CD4-positive, alpha-beta memory T cell (primary cell): ENCODE measurements at places on chromosomes 4 and X. TPM values are rescaled to one million over a fixed set of nuclear protein-coding genes. Genes with fewer than 3 reads are reported as not detected.

Gene SLC49A3
- 1.0 TPM for total RNA-seq

Gene HPSE
- 8.9 TPM for total RNA-seq

Gene FHDC1
- total RNA-seq, result 0.29 TPM

Gene F11
- total RNA-seq, result not detected

Gene TCEAL8
- total RNA-seq, result 35.3 TPM

Gene PDGFRA
- total RNA-seq, result not detected

Gene SPANXB1
- not detected for total RNA-seq

Gene PDLIM3
- not detected for total RNA-seq

Gene USP51
- total RNA-seq, result 2.7 TPM

Gene VSIG4
- 1.0 TPM for total RNA-seq

Gene POLN
- total RNA-seq, result 4.4 TPM

Gene CCDC120
- total RNA-seq, result 10.6 TPM

- H3K4me3 ChIP-seq, result no peak overlapping the region
- H3K27ac ChIP-seq, result no peak overlapping the region
- no peaks in the 10 kb centered on the region for H3K27me3 ChIP-seq
- no peaks in the 10 kb centered on the region for H3K36me3 ChIP-seq
- no peaks in the 10 kb centered on the region for H3K4me1 ChIP-seq
Observed at GRCh38 chr4:93147524-93148212, 680.9 kb upstream of the ATOH1 start.

DNA sequence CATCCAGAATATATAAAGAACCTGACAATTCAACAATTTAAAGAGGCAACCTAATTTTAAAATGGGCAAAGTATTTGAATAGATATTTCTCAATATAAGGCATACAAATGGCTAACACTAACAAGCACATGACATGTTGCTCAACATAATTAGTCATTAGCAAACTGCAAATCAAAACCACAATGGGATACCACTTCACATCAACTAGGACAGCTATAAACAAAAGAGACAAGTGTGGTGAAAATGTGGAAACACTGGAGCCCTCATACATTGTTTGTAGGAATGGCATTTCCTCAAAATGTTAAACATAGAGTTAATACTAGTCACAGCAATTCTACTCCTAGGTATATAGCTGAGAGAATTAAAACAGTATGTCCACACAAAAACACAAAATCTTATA, 96.7 kb downstream of the CORIN start:
- no peak overlapping the region for H3K27ac ChIP-seq
- DNase-seq, result no peak
- H3K27me3 ChIP-seq, result no peaks in the 10 kb centered on the region
- no peaks in the 10 kb centered on the region for H3K36me3 ChIP-seq
- no peaks in the 10 kb centered on the region for H3K4me1 ChIP-seq

GRCh38 chrX:123847056-123847455, 12.8 kb upstream of the XIAP start:
- no peaks in the 10 kb centered on the region for H3K27me3 ChIP-seq
- no peaks in the 10 kb centered on the region for H3K36me3 ChIP-seq
- DNase-seq, result no peak
- no peaks in the 10 kb centered on the region for H3K4me1 ChIP-seq
- no peak overlapping the region for H3K27ac ChIP-seq
- H3K4me3 ChIP-seq, result no peak overlapping the region

GRCh38 chr4:5660185-5660584, 48.2 kb downstream of the EVC2 start:
- H3K4me3 ChIP-seq, result no peak overlapping the region
- no peak for DNase-seq
- no peak overlapping the region for H3K27ac ChIP-seq
- no peaks in the 10 kb centered on the region for H3K27me3 ChIP-seq

DNA sequence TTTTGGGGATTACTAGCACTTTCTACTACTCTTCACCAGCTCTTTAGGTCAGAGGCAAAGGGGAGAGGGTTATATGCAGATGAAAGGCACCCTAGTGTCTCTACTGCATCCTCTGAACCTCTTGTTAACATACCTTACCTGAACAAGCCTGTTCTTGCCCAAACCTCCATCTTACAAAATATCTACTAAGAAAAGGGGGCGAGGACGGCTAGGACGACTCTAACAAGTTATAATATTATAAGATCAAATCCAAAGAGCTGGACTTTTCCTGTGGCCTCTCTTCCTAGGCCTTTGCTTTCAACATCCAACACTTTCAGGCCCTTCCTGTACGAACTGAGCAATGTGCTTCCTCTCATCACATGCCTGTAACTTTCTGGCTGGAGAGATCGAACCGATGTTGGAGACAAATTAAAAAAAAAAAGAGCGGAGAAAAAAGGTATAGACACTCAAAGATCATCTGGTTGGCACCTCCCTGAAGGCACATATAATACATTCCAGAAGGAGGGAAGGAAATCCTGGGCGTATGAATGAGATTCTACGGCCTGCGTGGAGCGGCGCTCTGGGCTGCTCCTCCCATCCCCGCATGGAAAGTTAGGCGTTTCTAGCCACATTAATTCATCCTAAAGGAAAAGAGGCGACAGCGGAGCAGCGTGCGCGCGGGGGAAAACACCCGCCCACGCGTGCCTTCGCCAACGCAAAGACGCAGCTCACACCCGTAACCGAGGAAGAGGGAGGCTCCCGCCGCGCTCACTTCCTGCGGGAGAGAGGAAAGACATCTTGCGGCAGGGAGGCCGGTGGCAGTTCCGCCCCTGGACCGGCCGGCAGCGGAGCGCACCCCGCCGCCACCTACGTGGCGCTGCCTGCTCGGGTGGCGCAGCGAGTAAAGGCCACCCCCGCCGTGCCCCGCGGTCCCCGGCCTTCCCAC, 808 bp downstream of the PRDM5 start:
- H3K27me3 ChIP-seq, result no peaks in the 10 kb centered on the region
- no peak overlapping the region for H3K27ac ChIP-seq
- DNase-seq, result peak; percentile 13
- H3K36me3 ChIP-seq, result no peaks in the 10 kb centered on the region

- no peak overlapping the region for H3K4me3 ChIP-seq
- peaks cover 40% of the 10 kb centered on the region for H3K4me1 ChIP-seq
- no peak overlapping the region for H3K27ac ChIP-seq
- H3K36me3 ChIP-seq, result no peaks in the 10 kb centered on the region
- DNase-seq, result peak; percentile 80
- no peaks in the 10 kb centered on the region for H3K27me3 ChIP-seq
Observed at GRCh38 chrX:153900831-153901752, 3.4 kb upstream of the AVPR2 start.

DNA sequence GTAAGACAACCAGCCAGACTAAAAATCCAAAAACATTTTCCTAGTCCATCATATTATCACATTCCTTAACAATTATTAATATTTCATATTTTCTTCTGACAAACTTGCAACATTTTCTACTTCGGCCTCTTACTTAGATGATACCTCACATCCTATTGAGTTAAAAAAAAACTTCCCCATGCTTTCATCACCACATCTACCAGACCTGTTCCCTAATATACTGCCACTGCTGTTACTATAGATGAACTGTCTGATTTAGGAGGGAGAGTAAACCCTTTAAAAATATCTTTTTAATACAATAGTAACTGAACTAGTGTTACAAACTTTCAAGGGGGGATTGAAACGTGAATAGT, 1.5 kb downstream of the FAM200B start:
- no peaks in the 10 kb centered on the region for H3K27me3 ChIP-seq
- H3K36me3 ChIP-seq, result peaks cover 4% of the 10 kb centered on the region
- H3K4me3 ChIP-seq, result no peak overlapping the region
- H3K4me1 ChIP-seq, result peaks cover 30% of the 10 kb centered on the region
- no peak overlapping the region for H3K27ac ChIP-seq

DNA sequence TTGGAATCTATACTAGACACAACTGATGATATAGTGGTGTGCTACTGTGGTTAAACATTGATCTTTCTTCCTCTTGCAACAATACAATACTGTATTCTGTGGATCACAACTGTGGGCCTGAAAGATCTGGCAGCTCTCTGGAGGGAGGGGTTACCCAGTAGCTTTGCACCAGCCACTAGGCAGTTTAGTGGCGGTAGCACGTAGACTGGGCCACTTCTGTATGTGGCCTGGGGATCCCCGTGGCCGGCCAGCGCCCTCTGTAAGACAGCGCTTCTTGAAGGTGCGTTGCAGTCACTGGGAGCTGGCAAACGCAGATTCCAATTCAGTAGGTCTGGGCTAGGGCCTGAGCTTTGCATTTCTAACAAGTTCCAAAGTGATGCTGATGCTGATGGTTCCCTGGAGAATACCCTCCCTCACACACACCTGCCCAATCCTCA, 168.6 kb downstream of the MGST2 start:
- H3K4me1 ChIP-seq, result no peaks in the 10 kb centered on the region
- H3K4me3 ChIP-seq, result no peak overlapping the region
- H3K36me3 ChIP-seq, result no peaks in the 10 kb centered on the region
- H3K27ac ChIP-seq, result no peak overlapping the region
- no peak for DNase-seq
- no peaks in the 10 kb centered on the region for H3K27me3 ChIP-seq

DNA sequence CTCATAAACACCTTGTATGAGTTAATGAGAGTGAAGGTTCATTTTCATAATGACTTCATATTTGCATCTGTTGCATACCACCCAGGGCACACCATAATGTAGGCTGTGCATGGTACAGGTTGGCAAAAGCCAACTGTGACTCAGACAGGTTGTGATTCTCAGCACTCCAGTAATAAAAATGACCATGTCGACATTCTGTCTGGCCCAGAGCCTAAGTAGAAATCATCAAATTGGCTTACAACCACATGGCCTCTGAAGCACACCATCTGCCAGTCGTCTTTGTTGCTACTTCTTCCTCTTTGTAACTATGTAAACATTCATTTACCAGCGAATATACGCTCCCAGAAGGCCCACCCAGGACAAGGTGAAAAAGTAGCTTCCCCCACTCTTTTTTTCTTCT, 459.5 kb downstream of the GASK1B start:
- DNase-seq, result no peak
- H3K27me3 ChIP-seq, result no peaks in the 10 kb centered on the region
- no peak overlapping the region for H3K4me3 ChIP-seq
- H3K27ac ChIP-seq, result no peak overlapping the region
- no peaks in the 10 kb centered on the region for H3K36me3 ChIP-seq

DNA sequence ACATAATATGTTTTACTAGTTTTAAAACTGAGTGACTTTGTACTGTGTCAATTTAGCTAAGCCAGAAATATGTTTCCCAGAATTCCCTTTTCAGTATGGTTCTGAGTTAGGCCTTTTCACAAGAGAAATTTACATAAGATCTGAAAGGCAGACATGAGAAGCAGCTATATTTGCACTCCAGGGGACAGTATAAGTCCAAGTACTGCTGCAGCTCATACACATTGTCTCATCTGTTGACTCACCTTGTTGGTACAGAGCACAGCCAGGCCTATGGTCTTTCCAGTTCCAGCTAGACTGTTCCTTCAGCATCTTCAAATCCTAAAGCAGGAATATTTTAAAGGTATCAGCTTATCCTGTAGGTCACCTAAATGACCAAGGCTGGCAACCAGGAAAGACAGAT, 53.5 kb downstream of the BMP3 start:
- H3K36me3 ChIP-seq, result no peaks in the 10 kb centered on the region
- no peak overlapping the region for H3K27ac ChIP-seq
- H3K27me3 ChIP-seq, result no peaks in the 10 kb centered on the region
- DNase-seq, result no peak
- H3K4me1 ChIP-seq, result no peaks in the 10 kb centered on the region
- H3K4me3 ChIP-seq, result no peak overlapping the region

DNA sequence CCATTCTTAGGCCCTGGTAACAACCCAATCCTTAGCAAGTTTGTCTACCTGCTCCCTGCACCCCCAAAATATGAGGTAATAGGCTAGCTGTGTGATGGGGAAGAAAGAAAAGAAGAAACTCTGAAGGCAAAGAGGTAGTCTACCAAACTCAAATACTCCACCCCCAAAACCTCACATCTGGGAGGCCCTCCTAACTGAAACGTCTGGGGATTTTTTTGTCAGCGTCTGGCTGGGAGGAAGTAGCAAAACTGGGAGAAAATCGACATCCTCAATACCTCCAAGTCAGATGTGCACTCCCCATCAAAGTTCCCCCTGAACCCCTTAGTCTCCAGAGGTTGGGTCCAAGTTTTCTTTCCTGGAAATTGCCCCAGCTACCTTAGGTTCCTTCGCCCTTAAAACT, 1.0 kb downstream of the LAMP2 start:
- H3K27me3 ChIP-seq, result no peaks in the 10 kb centered on the region
- no peaks in the 10 kb centered on the region for H3K36me3 ChIP-seq
- peak overlapping the region; percentile 61 for H3K4me3 ChIP-seq
- H3K4me1 ChIP-seq, result peaks cover 44% of the 10 kb centered on the region
- DNase-seq, result no peak

- no peak overlapping the region for H3K4me3 ChIP-seq
- no peaks in the 10 kb centered on the region for H3K27me3 ChIP-seq
- no peak for DNase-seq
- H3K27ac ChIP-seq, result no peak overlapping the region
- no peaks in the 10 kb centered on the region for H3K4me1 ChIP-seq
- no peaks in the 10 kb centered on the region for H3K36me3 ChIP-seq
Observed at GRCh38 chrX:2679534-2680485, 11.3 kb upstream of the CD99 start.

GRCh38 chrX:29762006-29762405, 453.4 kb upstream of the MAGEB2 start:
- no peaks in the 10 kb centered on the region for H3K36me3 ChIP-seq
- H3K4me3 ChIP-seq, result no peak overlapping the region
- H3K27ac ChIP-seq, result no peak overlapping the region
- no peaks in the 10 kb centered on the region for H3K27me3 ChIP-seq

- H3K27me3 ChIP-seq, result no peaks in the 10 kb centered on the region
- H3K4me1 ChIP-seq, result no peaks in the 10 kb centered on the region
- no peaks in the 10 kb centered on the region for H3K36me3 ChIP-seq
- no peak for DNase-seq
Observed at GRCh38 chrX:147737690-147738089, 174.0 kb upstream of the FMR1 start.

- no peak overlapping the region for H3K27ac ChIP-seq
- H3K27me3 ChIP-seq, result no peaks in the 10 kb centered on the region
- no peak for DNase-seq
- H3K36me3 ChIP-seq, result no peaks in the 10 kb centered on the region
- H3K4me1 ChIP-seq, result no peaks in the 10 kb centered on the region
Observed at GRCh38 chr4:14862891-14863290, 139.4 kb upstream of the CPEB2 start.

DNA sequence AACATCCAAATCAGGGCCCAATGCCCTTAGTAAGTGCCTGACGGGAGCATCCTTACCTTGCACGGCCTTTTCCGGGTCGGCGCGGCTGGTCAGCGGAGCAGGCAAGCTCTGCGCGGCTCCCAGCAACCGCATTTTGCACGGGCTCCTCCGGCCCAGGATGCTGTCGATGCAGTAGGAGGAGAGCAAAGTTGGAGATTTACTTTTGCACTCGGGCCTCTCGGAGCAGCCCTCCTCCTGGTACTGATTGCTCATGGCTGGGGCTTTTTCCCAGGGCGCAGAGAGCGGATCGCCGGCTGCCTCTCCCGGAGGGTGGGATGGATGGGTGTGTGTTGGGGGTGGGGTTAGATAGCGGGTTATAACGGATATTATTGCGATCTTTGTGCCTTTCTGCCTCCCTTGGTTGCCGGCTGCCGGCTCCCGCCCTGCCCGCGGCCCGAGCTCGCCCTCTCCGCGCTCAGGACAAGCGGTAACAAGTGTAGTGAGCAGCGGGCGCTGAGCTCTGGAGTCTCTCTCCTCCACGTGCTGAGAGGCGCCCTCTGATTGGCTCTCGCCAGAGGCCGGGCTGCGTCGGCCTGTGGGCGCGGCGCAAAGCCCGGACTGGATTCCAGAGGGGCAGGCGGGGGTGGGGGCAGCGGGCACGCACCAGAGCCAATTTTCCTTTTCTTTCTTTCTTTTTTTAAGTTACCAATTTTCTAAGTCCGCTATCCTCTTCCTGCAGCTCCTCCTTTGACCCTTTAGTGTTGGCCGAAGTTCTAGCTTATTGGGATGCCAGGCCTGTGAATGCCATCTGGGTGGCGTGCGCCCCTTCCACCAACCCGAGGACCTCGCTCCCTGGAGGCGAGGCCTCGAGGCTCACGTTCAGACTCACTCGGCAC, at the start of gene ARX:
TSS of gene ARX (minus strand) at position 480 of the 875 bp plus-strand sequence. CDS start at position 252, 228 bp downstream.
- H3K27ac ChIP-seq, result no peak within 1 kb of the TSS
- H3K36me3 ChIP-seq, result no peaks in the 10 kb centered on the region
- peaks cover 18% of the 10 kb centered on the region for H3K4me1 ChIP-seq
- no peak for DNase-seq
